ENCODE measurements at places on chromosomes 3 and 15.

- no peak for DNase-seq
Observed at GRCh38 chr3:2153547-2153946, 54.9 kb downstream of the CNTN4 start.

DNA sequence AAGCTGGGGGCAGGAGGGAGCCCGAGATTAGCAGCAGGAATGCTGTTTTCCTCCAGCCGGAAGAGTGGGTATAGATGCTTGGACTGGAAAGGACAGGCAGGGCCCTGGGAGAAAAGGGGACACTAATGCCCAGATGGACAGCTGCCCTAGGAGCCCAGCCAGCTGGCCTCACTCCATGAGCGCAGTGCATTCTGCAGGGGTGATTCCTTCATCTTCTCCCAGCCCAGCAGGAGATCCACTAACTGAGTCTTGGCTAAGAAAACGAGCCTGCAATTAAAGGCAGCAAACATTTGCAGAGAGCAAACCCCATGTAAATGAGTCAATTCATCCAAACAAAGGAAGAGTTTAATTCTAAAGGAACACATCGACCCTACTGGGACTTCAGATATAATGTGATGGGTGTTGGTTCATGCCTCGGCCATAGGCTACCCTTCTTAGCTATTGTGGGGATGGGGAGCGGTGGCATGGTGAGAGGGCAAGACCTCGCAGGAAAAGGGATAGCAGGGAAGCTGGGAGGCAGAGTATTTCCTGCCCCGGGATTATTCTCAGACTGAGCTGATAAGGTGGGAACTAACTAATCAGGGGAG lies 13.3 kb upstream of the MINAR1 start:
- no peak for DNase-seq

GRCh38 chr3:29331456-29332194 lies 50.8 kb downstream of the RBMS3 start:
- no peak for DNase-seq

- no peak for DNase-seq
Observed at GRCh38 chr3:17195192-17195611, 310.4 kb downstream of the PLCL2 start.

DNA sequence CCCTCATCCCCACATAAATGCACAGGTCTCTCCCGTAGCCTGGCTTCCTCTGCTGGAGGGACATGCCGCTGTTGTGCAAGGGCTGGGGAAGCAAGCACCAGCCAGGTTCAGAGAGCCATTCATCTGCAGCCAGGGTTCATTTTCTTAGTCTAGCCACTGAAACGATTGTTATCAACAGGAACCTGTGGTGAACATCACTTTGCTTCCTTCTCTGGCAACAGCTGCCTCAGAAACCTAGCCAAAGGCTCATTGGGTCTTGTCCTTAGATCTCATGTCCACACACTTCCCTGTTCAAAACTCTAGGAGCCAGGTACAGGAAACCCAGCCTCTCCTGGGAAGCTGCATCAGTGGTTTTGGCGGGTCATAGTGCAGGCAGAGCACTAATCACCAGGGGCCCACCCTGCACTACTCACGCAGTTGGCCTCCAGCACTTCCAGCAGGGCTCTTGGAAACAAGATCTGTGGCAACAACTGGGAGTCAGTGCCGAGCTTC lies 47.0 kb downstream of the OXNAD1 start:
- no peak for DNase-seq

GRCh38 chr3:46845397-46845859 lies 17.8 kb downstream of the MYL3 start:
- DNase-seq, result no peak
